Endothelial cell (in vitro differentiated cells): ENCODE measurements at places on chromosomes 4 and X. TPM values are rescaled to one million over a fixed set of nuclear protein-coding genes. Genes with fewer than 3 reads are reported as not detected.

ADH7 gene
- not detected for total RNA-seq

GNRHR gene
- total RNA-seq, result not detected

PRDM8 gene
- 30.5 TPM for total RNA-seq

SLITRK2 gene
- 0.10 TPM for total RNA-seq

GAR1 gene
- total RNA-seq, result 34.4 TPM

- DNase-seq, result no peak
- H3K36me3 ChIP-seq, result no peaks in the 10 kb centered on the region
- no peak overlapping the region for H3K27ac ChIP-seq
- H3K27me3 ChIP-seq, result peaks cover 2% of the 10 kb centered on the region
- H3K4me1 ChIP-seq, result no peaks in the 10 kb centered on the region
- H3K4me3 ChIP-seq, result no peak overlapping the region
Measured at GRCh38 chr4:74543983-74544382, 99.0 kb downstream of the AREG start.

GRCh38 chr4:175970072-175970471, 95.6 kb upstream of the WDR17 start:
- DNase-seq, result no peak
- H3K4me3 ChIP-seq, result no peak overlapping the region
- H3K27ac ChIP-seq, result no peak overlapping the region
- no peaks in the 10 kb centered on the region for H3K27me3 ChIP-seq
